ENCODE measurements at places on chromosomes 2 and 18.
A peak's percentile ranks its signal among the peaks of the same experiment; 100 is the strongest.

DNA sequence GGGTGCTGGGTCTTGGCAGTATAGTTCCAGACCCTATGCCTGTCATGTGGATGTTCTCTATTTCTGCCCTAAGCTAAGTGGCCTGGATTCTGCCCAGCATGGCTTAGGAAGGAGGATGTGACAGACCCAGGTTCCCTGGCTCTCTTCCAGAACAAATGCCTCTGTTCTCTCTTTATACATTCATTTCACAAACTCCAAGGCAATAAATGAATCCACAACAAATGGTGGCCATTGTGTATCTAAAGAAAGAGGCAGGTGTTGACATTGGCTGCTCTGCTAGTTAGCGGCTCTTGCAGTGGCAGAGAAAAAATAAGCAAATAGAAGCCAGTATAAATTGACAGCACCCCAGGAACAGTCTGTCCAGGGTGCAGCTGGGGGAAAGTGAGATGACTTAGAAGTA is 298.6 kb downstream of the SUCLG1 start:
- no peak for DNase-seq

- no peak for DNase-seq
Measured at GRCh38 chr18:11946756-11947155, 34.6 kb upstream of the IMPA2 start.

DNA sequence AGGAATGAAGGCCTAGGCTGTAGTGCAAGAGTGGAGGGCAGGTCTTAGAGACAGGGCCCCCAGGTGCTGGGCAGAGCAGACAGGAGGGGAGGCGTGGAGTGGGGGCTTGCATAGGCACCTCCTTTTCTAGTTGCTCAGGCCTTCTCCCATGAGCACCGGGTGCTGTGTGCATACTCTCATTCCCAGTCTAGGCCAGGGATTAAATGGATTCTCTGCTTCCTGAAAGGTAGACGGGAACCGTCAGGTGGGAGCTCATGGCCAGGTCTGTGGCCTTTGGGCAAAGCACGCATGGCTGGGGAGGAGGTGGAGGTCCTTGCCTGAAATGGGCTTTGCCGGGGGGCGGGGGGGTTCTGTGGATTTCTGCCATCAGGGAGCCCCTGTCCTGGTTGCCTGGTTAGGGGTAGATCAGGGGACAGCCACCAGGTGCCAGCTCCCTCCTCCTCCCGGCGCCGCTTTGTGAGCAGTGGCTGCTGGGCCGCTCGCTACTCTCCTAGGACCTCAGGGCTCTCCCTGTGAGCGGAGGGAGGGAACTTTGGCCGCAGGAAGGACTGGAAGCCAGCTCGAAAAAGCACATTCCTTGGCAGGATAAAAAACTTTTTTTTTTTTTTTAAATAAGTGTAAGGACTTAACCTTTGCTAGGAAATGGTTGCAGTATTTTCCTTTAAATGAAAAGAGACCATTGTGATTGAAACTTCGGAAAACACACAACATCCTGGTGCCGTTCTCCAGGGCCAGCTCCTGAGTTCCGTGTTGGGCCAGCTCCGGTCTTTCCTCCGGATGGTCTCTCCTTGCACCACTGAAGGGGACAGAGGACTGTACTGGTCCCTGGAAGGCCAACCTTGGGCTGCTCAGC is 82.8 kb upstream of the HAAO start:
- DNase-seq = no peak

DNA sequence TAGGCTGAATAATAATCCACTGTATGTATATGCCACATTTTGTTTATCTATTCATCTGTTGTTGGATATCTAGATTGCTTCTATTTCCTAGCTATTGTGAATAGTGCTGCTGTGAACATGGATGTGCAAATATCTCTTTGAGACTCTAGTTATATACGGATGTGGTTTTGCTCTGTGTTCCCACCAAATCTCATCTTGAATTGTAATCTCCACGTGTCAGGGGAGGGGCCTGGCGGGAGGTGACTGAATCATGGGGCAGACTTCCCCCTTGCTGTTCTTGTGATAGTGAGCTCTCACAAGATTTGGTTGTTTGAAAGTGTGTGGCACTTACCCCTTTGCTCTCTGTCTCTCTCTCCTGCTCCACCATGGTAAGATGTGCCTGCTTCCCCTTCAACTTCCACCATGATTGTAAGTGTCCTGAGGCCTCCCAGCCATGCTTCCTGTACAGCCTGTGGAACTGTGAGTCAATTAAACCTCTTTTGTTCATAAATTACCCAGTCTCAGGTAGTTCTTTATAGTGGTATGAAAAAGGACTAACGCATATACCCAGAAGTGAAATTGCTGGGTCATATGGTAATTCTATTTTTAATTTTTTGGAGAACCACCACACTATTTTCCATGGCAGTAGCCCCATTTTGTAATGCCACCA is 86.1 kb upstream of the UPP2 start:
- DNase-seq = no peak

DNA sequence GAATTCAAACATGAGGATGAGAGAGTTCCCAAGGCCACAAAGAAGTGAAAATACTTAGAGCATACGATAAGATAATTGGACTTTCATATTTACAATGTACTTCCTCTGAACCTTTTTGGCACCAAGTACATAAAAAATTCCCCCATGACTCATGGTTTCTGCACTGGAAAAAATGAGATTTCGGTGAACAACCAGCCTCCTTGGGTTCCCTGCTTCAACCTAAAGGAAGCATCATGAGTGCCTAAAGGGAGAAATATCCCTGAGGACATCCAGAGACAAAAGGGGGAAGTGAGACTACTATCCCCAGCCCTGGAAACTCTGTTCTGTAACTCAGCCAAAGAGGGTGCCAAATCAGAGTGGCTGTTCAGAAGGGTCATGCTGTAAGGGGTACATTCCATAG is 562.7 kb upstream of the SLC39A10 start:
- no peak for DNase-seq

DNA sequence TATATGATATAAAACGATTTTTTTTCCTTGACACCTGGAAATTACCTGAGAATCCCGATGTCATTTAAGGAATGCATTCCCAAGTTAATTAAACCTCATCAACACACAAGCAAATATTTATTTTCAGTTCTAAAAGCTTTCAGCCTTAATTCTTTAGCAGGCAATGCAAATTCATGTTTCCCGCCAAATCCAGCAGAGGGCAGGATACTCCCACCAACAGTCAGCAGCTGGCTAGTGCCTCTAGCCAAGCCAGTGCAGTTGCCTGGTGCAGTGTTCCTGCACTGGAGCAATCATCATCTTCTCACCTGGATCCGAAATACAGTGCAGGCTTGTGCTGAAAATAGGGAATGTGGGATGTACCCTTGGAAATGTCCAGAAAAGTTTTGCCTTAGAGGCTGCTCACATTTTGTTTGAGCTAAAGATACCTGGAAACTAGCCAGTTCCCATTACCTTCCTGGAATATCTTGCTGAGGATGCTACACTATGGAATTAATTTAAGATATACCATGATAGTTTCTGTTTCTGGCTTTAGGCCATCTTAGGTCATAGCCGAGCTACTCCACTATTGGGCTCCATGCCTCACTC is 48.4 kb upstream of the CYTIP start:
- DNase-seq = peak; percentile 57

DNA sequence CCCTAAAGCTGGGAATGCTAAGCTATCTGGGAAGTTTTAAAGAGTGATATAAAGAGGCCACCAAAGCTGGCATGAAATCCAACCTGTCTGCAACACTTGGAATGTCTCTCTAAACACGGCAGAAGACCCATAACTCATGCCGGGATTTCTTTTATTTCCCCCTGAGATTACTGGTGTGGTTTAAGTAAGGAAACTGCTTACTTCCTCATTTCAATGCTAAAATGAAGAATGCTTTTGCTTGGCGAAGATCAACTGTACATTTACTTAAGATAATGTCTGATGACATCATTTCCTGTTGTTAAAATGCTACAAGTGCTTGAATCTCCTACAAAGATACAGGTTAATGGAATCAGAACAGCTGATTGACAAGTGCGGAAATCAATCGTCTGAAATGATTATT is 353.8 kb upstream of the SALL3 start:
- DNase-seq = no peak

DNA sequence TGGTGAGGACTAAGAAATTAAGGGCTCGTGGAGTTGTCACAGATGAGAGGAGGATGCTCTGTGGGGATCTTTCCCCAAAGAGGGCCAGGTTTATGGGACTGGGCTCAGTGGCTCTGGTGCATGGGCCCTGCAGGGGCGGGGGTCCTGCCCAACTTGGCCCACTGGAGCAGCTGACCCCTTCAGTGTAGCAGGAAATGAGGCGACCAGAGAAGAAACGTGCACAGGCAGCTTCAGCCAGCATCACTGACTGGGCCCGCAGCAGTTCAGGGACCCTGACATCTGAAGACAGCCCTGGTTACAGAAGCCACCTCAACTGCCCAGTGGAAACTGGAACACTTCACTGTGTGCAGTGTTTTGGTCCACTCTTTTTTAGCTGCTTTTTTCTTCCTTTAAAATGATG is 72.8 kb downstream of the EMILIN2 start:
- no peak for DNase-seq

GRCh38 chr2:224110811-224111210 is 71.7 kb upstream of the SERPINE2 start:
- DNase-seq = no peak

- no peak for DNase-seq
Measured at GRCh38 chr2:201774546-201774945, 6.2 kb downstream of the ALS2 start.

GRCh38 chr2:196177124-196177523 is 5.7 kb upstream of the STK17B start:
- peak; percentile 11 for DNase-seq

GRCh38 chr2:192230889-192231453 is 36.2 kb upstream of the TMEFF2 start:
- DNase-seq = no peak

- DNase-seq = no peak
Measured at GRCh38 chr2:4914551-4914950, 777.6 kb upstream of the SOX11 start.

GRCh38 chr2:233818639-233819621 is 35.4 kb downstream of the HJURP start:
- peak; percentile 25 for DNase-seq

DNA sequence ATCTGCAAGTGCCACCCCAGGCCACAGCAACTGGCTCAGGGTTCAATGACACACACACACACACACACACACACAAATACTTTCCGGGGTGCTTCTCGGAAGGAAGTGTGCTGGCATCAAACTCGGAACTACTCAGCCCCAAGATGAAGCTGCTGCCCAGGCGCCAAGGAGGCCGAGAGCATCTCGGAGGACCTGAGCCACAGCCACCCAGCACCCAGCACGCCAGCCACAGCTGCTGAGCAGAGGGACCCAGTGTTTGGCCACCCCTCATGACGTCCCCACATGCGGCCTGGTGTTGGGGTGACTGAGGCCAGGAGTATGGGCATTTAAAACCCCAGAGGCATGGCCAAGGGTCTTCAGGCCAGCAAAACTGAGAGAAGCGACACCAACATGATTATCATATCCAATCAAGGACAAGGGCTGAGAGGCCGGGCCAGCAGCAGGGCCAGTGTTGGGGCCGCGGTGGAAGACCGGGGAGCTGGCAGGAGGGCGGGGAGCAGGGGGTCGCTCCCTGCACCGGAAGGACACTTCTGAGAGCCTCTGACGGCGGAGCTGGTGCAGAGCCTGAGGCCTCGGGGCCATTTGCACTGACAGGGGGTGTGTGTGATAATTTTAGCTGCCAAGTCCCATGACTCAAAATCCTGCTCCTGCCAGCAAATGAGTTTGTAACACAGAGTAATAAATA is 61.8 kb downstream of the BIN1 start:
- no peak for DNase-seq

- DNase-seq = no peak
Measured at GRCh38 chr2:173161040-173161439, 85.4 kb downstream of the MAP3K20 start.

DNA sequence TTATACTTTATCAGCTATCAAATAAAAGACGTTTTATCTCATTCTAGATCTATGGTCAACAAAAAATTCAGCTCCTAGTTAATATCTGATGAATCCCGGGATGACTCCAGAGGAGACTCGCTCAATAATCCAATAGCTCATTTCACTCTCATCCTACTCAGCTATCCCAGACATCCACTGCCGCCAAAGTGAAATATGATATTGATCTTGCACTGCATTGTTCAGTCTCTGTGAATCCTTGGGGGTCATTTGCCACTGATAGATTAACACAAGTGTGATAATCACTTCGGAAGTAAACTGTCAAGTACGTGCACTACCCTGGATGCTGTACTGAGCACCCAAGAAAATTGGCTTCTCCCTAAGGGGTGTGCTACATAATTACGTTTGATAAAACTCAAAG is 249.1 kb downstream of the SUCLG1 start:
- no peak for DNase-seq

- DNase-seq = peak; percentile 27
Measured at GRCh38 chr2:48414980-48415835, 114.7 kb upstream of the STON1 start.

DNA sequence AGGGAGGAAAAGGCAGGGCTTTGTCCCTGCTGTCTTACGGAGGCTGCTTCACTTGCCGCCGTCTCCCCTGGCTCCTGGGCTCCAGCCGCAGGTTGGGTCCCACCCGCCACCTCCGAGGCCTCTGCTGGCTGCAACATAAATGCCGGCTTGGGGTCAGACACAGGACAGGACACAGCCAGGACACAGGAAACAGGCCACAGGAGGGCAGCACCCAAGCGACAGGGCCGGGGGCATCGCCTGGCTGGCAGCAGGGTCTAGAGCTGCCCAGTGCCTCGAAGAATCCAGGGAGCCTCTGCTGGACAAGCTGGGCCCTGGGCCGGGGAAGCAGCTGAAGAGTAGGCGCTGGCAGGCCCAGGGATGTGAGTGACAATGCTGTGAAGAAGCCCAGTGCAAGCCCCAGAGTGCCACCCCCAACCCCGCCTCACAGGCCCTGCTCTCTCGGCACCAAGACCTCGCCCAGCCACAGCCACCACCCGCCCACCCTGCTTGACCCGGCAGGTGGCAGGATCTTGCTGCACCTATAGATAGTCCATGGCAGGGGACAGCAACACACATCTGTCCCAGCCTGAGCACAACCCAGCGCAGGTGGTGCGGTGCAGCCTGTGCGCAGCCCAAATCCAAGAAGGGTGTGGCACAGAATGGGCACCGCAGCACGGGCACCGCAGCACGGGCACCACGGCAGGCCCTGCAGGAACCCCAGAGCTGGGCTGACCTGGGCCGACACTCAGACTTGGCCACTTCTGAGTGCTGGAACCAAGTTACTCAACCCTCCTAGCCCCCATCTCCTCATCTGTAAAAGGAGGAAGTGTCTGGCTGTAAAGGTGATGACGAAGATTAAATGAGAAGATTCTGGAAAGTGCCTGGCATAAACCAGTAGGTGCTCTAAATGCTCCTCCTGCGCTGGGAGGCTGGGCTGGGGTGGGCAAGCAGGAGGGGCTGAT is 55.6 kb downstream of the BIN1 start:
- DNase-seq = no peak

GRCh38 chr2:19474128-19474527 is 115.7 kb upstream of the OSR1 start:
- DNase-seq = peak; percentile 22

GRCh38 chr18:76999077-76999476 is 133.5 kb downstream of the MBP start:
- DNase-seq = no peak

All from CD4-positive, alpha-beta T cell (primary cell).